Activated CD4-positive, alpha-beta memory T cell treated with anti-CD3 and anti-CD28 coated beads for 36 hours (primary cell): ENCODE measurements at places on chromosomes 3 and 15. TPM values are rescaled to one million over a fixed set of nuclear protein-coding genes. Genes with fewer than 3 reads are reported as not detected.

The CPLX3 gene
- not detected for total RNA-seq

GRCh38 chr3:4814305-4814903, 164.8 kb upstream of the BHLHE40 start:
- no peak overlapping the region for H3K27ac ChIP-seq
- H3K36me3 ChIP-seq, result peaks cover 59% of the 10 kb centered on the region
- H3K27me3 ChIP-seq, result no peaks in the 10 kb centered on the region
- H3K4me3 ChIP-seq, result no peak overlapping the region
- peaks cover 6% of the 10 kb centered on the region for H3K4me1 ChIP-seq

- H3K4me3 ChIP-seq, result no peak overlapping the region
- peaks cover 2% of the 10 kb centered on the region for H3K4me1 ChIP-seq
- no peak for DNase-seq
- no peaks in the 10 kb centered on the region for H3K36me3 ChIP-seq
- no peak overlapping the region for H3K27ac ChIP-seq
- H3K27me3 ChIP-seq, result peaks cover 3% of the 10 kb centered on the region
These were observed 106.5 kb downstream of the CHSY1 start for GRCh38 chr15:101145362-101145761.

- H3K4me3 ChIP-seq, result no peak overlapping the region
- H3K4me1 ChIP-seq, result peaks cover 4% of the 10 kb centered on the region
- DNase-seq, result no peak
- no peaks in the 10 kb centered on the region for H3K36me3 ChIP-seq
These were observed 134.0 kb downstream of the FHIT start for GRCh38 chr3:61117045-61117898.

DNA sequence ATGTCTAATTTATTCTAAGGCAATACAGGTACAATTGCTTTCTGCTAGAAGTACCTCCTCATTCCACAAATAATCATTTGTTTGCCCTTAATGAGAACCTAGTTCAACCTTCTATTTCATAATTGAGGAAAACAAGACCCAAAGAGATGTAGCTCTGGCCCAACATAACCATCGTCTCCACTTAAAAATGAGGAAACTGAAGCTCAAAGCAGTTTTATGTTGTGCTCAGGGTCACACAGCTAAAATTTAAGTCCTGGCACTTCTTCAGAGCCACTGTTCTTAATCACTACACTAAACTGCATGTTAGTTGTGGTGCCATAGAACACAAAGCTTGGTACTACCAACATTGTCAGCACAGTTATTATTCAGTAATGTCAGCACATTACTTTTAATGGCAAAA, 108.0 kb downstream of the SERPINI1 start:
- no peaks in the 10 kb centered on the region for H3K4me1 ChIP-seq
- DNase-seq, result no peak
- no peak overlapping the region for H3K27ac ChIP-seq
- H3K4me3 ChIP-seq, result no peak overlapping the region
